Posterior cingulate gyrus (tissue), 11 donors: ENCODE measurements at places on chromosomes 2 and 18.

DNA sequence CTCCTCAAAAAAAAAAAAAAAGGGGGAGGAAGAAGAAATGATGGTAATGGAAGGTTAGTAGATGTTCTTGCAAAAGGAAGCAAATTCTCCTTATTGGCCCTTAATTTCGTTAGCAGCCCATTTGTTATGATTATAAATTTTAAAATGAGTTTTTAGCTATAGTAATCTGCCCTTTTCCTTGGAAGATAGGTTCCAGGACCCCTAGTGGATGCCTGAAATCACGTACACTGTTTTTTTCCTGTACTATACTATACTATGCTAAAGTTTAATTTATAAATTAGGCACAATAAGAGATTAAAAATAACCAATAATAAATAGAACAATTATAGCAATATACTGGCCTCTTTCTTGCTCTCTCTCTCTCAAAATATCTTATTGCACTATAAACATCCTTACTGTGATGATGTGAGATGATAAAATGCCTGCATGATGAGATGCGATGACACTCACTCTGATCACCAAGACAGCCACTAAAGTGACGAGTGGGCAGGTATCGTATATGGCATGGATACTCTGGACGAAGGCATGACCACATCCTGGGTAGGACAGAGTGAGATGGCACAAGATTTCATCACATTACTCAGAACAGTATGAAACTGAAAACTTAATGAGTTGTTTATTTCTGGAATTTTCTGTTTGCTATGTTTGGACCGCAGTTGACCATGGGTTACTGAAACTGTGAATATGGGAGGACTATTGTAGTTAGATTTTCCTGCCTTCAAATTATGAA, 87.2 kb downstream of the KCTD18 start:
- DNase-seq = no peak

DNA sequence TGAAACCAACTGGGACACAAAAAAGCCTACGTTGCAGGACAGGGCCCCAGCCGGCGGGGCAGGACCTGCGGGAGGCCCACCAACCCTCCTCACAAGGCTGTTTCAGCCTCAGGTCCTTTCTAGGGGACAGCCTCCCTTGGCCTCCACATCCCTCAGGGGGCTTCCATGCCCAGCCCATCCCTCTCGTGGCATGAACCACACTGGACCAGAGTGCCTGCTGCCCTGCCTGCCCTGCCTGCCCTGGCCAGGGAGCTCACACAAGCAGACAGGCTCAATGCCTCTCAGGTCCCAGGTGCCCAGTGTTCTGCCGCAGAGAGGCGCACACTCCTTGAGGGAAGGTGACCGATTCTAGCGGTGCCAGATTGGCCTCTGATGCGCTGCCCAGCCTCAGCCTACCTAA, 57.4 kb downstream of the HDAC4 start:
- no peak for DNase-seq

DNA sequence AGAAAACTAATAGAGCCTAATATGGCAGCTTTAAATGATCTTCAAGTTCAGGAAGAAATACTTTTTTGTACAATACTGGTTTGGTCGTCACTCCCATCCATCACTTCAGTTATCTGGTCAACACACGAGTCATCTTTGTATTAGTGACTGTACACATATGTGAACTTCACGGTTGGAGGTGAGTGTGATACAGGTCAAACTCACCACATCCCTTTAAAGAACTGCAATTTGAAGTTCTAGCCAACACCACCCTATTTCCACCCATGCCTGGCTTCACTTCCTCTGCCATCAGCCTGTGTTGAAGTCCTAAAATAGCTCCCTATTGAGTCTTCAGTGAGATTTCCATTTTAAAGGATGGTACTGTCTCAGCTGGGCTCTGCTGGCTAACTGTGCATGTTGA, 361.9 kb downstream of the TXNL1 start:
- no peak for DNase-seq

DNA sequence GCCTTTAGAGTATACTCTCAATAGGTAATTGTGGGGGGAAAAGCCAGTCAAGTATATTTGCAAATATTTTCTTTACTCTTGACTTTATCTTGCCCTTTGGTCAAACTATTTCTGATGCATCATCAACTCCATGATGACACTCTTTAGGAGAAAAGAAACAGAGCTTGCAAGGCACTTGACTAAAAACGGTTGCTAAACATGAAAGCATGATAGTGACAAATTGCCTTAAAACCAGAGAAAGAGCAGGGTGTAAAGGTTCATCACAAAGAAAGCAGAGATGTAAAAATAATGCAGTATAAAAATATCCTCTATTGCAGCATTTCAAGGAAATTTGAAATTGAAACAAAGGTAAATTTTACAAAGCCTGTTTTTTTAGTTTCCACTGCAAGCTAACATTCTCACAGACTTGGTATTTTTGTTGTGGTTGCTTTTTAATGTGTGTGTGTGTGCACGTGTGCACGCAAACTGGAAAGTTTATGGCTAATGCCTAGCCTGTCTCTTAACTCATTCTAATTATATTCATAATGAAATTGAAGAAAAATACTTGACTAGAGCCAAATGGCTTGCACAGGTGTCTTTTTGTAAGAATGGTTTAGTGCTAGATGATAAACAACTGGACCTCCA, 503.6 kb downstream of the ARHGAP15 start:
- DNase-seq = no peak

GRCh38 chr18:46469186-46469915, 187.7 kb downstream of the LOXHD1 start:
- DNase-seq = no peak

- no peak for DNase-seq
Measured at GRCh38 chr2:46700435-46700834, 215.2 kb downstream of the MCFD2 start.

- DNase-seq = no peak
Measured at GRCh38 chr2:118853651-118854291, 6.3 kb upstream of the EN1 start.

- no peak for DNase-seq
Measured at GRCh38 chr2:118604371-118604770, 243.1 kb downstream of the EN1 start.

DNA sequence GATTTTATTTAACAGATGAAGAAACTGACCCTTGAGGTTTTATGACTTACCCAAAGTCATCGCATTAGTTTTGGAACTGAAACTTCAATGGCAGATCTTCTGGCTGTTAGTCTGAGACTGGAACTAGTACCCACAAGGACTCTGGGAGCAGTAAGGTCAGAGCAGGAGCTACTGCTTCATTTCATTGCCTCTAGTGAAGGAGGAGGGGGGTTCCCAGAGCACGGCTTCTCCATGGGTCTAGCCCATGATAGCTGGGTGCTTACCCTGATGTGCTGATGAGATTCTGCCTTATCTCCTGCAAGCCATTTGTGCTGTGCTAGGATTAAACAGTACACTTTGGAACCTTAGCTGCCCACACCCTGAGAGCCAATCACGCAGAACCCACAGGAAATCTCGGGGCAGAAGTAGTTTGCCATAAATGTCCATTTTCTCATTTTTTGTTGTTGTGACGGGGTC, 5.4 kb upstream of the RNASEH1 start:
- DNase-seq = no peak

DNA sequence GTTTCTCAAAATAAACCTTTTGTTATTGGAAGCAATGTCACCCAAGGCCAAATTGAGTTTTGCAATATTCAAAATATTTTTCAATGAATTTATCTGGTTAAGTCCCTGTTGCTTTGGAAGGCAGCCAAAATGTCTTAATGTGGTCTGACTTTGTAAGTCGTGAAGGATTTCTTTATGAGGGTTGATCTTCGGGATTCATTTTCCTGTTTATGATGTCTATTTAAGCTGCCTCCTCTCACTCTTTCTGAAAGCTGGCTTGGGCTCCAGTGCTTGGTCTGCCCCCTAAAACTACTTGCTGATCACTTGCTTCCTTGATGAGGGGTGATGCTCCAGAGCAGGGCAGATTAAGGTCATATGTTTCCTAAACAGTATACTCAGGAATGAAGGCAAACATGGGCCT, 141.1 kb downstream of the ANTXR1 start:
- no peak for DNase-seq

DNA sequence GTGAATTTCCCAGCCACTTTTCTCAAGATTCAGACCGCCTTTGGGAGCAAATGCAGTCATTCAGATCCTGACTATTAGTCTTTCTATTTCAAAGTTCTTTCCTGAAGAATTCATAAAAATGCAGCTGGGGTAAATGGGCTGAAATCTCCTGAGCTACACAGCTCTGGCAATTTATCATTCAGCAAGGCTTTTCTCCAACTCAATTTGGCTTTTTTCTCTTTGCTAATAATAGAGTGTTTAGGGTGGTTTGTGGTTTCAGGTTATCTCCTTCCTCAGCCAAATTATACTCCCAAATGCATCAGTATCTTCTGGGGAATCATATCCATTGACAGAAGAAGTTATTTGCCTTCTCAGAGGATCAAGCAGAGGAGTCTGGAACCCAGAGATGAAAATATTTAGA, 282.4 kb upstream of the SLC14A2 start:
- no peak for DNase-seq

DNA sequence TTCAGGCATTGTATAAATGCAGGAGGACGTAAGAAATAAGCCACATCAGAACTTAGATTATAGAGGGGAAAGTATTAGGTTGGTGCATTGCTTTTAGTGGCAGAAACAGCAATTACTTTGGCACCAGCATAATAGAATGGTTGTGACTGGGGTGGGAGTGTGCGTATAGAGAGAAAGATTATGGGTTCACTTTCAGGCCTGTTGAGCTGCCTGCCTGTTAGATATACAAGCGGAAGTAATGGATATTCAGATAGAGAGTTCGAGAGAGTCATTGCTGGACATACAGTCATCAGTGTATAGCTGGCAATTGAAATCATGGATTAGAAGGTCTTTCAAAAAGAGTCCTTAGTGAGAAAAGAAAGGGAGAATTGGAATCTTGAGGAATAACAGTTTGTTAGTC, 139.2 kb upstream of the MYO3B start:
- no peak for DNase-seq

DNA sequence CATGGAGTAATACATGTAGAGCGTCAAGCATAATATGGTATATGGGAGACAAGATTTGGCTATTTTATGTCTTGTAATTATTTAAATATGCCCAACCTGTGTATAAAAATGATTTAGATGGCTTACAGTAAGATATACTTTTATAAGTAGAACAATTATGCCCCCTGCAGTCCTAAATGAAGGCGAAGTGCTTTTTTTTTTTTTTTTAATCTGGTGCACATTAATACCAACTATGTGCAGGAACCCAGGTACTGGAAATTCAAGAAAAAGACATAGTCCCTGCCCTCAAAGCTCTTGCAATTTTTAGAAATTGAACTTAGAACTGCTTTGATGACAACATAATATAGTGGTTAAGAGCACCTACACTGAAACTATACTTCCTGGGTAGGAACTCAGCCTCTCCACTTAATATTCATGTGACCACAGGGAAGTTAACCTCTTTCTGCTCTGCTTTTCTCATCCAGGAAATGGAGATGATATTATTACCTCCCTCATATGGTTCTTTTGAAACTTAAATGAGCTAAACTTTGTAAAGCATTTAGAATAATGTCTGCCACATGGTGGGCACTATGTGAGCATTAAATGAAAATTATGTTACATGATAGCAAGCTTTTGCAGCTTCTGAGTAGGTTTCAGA, 38.1 kb downstream of the AFTPH start:
- DNase-seq = no peak
